LHCN-M2 (cell line): ENCODE measurements at places on chromosomes 4 and X. TPM values are rescaled to one million over a fixed set of nuclear protein-coding genes. Genes with fewer than 3 reads are reported as not detected.

The REPS2 gene
- total RNA-seq = 1.7 and 3.7 TPM in 2 replicates

The P2RY4 gene
- not detected in 2 replicates for total RNA-seq

The DKK2 gene
- total RNA-seq = 0.58 and 0.63 TPM in 2 replicates

The GLRA3 gene
- total RNA-seq = not detected in 2 replicates

The TBC1D9 gene
- 20.3 and 22.9 TPM in 2 replicates for total RNA-seq

The LPAR4 gene
- total RNA-seq = 2.4 and 3.8 TPM in 2 replicates

The RNF128 gene
- 0.26 and 0.34 TPM in 2 replicates for total RNA-seq

The PLS3 gene
- 108 and 124 TPM in 2 replicates for total RNA-seq

The SASH3 gene
- total RNA-seq = not detected in 2 replicates

The HAND2 gene
- 0.17 and 0.71 TPM in 2 replicates for total RNA-seq

The HTN3 gene
- total RNA-seq = not detected in 2 replicates

The NEXMIF gene
- not detected in 2 replicates for total RNA-seq

The PCYT1B gene
- not detected in 2 replicates for total RNA-seq

The TCEAL5 gene
- not detected in 2 replicates for total RNA-seq

The NAA11 gene
- not detected in 2 replicates for total RNA-seq

The SGCB gene
- total RNA-seq = 37.2 and 42.4 TPM in 2 replicates

The NAP1L5 gene
- 14.4 and 16.8 TPM in 2 replicates for total RNA-seq

The SLBP gene
- total RNA-seq = 167 and 173 TPM in 2 replicates

The HEPH gene
- total RNA-seq = 32.3 and 33.6 TPM in 2 replicates

The HSD17B10 gene
- 68.3 and 76.3 TPM in 2 replicates for total RNA-seq

The IL2RG gene
- total RNA-seq = not detected in 2 replicates

The TECRL gene
- not detected in 2 replicates for total RNA-seq

The UCP1 gene
- total RNA-seq = not detected in 2 replicates

The IQSEC2 gene
- total RNA-seq = 17.0 and 18.3 TPM in 2 replicates

The HTT gene
- total RNA-seq = 12.8 and 19.4 TPM in 2 replicates

The CSAG2 gene
- total RNA-seq = not detected in 2 replicates

The BMP3 gene
- under 0.01 and 0.17 TPM in 2 replicates for total RNA-seq

The GATA1 gene
- total RNA-seq = not detected in 2 replicates

The GIMD1 gene
- total RNA-seq = not detected in 2 replicates

The TMPRSS11F gene
- total RNA-seq = not detected in 2 replicates

The XK gene
- total RNA-seq = 0.11 and 0.13 TPM in 2 replicates

The SSX2 gene
- not detected in 2 replicates for total RNA-seq

The DGKK gene
- not detected in 2 replicates for total RNA-seq

The MAP7D3 gene
- 15.3 and 15.5 TPM in 2 replicates for total RNA-seq

The NUP62CL gene
- not detected in 2 replicates for total RNA-seq

The C4orf54 gene
- total RNA-seq = 0.19 and 0.29 TPM in 2 replicates

The GPR119 gene
- not detected in 2 replicates for total RNA-seq

The POU3F4 gene
- total RNA-seq = not detected in 2 replicates

The TRIM60 gene
- not detected in 2 replicates for total RNA-seq

The TRPC5OS gene
- total RNA-seq = not detected in 2 replicates

The FATE1 gene
- total RNA-seq = not detected in 2 replicates

The RTL9 gene
- 0.11 and 0.13 TPM in 2 replicates for total RNA-seq

The KCTD8 gene
- not detected in 2 replicates for total RNA-seq

The RRH gene
- not detected in 2 replicates for total RNA-seq

The SLC10A4 gene
- not detected in 2 replicates for total RNA-seq

The UGT2B17 gene
- total RNA-seq = not detected in 2 replicates

The FHIP1A gene
- total RNA-seq = 0.90 and 1.3 TPM in 2 replicates

The POU4F2 gene
- total RNA-seq = not detected in 2 replicates

The EGF gene
- total RNA-seq = 0.86 and 2.6 TPM in 2 replicates

The MAGEB17 gene
- total RNA-seq = 0.13 TPM in 1 of 2 replicates, not detected in the other

The PHEX gene
- total RNA-seq = 0.75 and 0.83 TPM in 2 replicates

The NEUROG2 gene
- 0.06 TPM in 1 of 2 replicates, not detected in the other for total RNA-seq

The MAEA gene
- 93.6 and 94.1 TPM in 2 replicates for total RNA-seq

The AREG gene
- total RNA-seq = 75.3 and 95.8 TPM in 2 replicates

The RAB28 gene
- 28.0 and 28.5 TPM in 2 replicates for total RNA-seq
